ENCODE measurements at places on chromosomes 4 and X. TPM values are rescaled to one million over a fixed set of nuclear protein-coding genes. Genes with fewer than 3 reads are reported as not detected.

DNA sequence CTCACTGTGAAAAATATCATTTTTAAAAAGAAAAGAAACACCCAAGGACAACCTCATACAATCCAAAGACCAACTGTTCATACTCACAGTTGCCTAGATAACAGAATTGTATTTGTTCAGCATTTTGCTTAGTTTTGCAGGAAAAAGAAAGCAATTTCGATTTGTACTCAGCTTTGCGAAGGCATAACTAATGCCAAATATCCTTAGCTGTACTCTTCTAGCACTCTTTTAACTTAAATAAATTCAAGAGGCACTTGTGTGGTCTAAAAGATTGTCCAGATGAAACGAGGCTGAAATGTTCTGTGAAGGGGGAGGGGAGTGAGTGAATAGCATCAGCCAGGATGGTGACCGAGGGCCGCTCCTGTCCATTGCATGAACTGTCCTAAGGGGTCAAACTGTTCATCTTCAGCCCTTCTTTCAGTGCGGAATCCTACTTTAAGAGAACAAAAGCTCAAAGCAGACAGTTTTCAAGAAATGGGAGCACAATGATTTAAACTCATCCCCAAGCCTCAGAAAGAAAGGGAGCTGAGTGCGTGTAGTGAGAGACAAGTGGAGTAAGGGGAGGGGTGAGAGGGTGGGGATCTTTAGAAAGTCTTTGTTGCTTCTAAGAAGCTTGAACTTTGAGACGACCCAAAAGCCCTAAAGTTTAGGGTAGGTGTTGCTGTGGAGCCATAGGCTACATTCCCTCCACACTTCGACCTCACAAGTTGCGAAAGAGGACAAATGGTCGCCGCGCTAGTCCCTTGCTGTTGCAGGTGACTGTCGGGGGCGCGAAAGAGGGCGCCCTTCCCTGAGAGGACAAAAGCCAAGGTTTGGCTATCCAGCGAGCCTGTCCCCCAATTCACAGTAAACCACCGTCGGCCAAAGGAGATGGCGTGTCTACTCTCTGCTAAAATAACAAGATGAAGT is 4.0 kb upstream of the NEUROG2 start:
- DNase-seq: no peak

DNA sequence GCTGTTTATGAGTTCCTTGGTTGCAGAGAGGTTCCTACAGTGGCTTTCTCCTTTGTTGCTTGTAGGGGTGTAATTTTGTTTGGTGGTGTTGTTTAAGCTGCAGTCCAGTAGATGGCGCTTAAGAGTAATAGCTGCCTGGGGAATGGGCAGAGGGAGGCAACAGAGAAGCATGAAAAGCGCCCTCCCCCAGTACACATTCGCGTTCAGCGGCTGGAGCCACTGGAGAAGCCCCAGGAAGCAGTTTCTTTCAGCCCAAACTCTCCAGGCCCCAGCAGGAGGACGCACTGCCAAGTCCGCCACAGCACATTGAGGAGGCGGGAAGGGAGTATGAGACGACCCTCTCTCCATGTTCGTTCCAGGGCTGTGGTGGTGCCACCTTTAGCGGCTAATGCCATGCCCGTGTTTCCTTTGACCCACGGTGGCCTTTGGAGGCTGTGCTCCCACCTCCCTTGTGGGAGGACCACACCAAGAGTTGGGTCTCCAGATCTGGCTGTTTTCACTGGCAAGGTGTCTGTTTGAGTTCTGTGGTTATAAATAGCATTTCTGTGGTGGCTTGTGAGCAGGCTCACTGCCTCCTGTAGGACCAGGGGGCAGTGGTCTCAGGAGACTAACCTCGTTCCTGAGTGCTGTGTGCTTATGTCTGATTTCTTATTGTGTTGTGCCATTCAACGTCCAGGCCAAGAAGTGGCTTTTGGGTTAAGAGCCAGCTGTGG is 252.3 kb downstream of the ARHGAP10 start:
- peak; percentile 29 for DNase-seq

DNA sequence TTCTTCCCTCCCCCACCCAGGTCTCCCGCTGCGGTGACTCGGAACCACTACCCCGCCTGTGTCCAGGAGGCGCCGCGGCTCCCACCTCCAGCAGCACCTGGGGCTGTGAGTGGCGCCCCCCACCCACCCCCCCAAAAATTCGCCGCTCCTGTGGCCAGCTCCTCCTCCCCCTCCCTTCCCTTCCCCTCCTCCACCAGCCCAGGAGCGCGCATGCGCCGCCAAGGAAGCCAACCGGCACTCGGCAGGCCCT is 278 bp downstream of the CLOCK start:
- DNase-seq: no peak

GRCh38 chr4:26782830-26783202 is 77.8 kb upstream of the STIM2 start:
- peak; percentile 51 for DNase-seq

- no peak for DNase-seq
Observed at GRCh38 chr4:168759959-168760527, 250.0 kb downstream of the CBR4 start.

DNA sequence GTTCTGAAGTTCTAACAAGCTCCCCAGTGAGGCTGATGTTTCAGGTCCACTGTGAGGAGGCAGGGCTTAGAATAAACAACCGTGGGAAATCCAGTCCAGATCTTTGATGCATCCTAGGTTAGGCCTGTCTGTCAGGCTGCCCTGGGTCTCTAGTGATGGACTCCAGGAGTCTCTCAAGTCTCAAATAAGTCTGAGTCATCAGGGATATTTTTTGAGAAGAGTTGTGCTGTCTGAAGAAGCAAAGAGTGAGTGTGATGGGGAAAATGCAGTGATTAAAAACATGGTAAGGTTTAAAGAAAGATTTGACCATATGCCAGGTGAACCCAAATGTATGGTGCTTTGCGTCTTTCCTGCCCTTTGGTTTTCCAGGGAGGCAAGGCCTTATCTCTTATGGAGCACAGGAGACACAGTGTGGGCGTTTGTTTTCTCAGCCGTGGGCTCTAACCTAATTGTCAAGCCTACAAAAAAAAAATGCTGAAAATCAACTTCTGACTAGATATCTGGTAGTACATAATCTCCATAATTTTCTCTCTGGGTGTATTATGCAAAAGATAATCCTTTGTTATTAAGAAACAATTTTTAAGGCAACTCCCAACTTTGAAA is 100.7 kb downstream of the PTTG2 start:
- no peak for DNase-seq

- no peak for DNase-seq
Observed at GRCh38 chrX:12304261-12304660, 166.0 kb downstream of the FRMPD4 start.

- DNase-seq: no peak
Observed at GRCh38 chrX:33183361-33183760, 28.0 kb downstream of the DMD start.

DNA sequence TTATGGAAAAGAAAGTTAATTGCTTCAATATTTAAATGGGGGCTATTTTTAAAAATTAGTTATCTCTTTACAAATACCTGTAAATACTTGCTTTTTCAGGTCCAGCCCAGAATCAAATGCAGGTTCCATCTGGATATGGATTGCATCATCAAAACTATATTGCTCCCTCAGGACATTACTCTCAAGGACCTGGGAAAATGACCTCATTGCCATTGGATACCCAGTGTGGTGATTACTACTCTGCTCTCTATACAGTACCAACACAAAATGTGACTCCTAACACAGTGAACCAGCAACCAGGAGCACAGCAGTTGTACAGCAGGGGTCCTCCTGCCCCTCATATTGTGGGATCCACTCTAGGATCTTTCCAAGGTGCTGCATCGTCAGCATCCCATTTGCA is 29.2 kb downstream of the SEC24B start:
- DNase-seq: peak; percentile 58

GRCh38 chr4:40395908-40396793 is 61.0 kb downstream of the CHRNA9 start:
- peak; percentile 75 for DNase-seq

DNA sequence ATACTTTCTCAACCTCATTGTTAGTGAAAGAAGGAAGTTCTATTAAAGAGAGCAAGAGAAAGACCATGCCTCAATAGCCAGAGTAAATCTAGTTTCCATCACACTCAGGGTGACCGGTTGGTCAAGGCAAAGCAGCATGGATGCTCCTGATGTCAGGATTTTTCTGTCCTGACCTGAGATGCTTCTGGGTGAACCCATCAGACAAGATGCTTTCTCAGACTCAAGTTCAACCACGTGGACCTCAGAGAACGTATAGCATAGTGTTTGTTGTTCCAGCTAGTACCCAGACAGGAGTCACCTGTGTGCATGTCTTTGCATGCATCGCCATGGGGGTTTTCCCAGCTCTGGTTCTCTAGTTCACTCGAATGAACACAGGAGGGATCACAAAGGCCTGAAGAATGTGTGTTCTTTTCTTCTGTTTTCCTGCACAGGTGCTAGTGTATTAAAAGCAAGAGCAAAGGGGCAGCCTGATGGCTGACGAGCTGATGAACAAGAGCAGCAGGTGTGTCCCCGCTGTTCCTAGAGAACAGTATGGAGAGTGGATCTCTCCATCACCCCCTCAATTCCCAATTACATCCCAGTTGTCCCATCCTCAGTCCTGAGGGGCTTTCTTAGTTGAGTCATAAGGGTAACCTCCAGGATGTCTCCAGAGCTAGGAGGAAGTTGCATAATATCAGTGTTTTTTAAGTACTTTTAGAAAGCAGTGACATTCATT is 110.5 kb upstream of the ENPP6 start:
- DNase-seq: peak; percentile 99

DNA sequence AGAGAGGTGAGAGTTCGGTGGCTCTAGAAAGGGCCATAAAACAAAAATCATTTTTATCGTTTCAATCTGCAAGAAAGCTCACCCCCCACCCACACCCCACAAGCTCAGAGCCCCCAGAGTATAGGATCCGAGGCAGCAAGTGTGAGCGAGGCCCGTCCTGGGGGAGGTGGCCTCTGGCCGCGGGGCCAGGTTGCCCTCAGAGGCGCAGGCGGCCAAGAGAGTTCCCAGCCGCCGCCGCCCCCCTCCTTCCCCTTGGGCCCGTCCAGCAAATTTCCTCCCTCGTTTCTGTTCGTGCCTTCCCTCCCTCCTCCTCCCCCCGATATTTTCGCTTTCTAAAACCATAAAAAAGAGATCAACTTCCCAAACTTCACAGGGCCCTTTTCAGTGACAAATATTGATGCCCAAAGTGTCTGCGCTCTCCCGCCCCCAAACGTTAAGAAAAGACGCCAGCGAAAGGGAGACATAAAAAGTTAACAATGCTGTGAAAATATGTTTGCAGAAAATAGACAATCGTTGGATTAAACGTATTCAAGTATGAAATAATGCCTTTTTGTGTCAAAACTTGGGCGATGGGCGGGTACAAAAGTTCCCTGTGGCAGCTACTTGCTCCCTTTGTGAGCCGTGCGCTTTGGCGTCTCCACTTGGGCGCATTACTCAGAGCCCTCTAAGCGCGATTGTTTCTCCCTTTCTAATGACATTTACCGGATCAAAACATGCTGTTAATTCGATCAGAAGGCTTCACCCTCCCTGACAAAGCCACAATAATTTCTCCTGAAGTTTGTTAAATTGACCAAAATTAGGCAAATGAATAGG is 1.1 kb upstream of the HELT start:
- DNase-seq: no peak

DNA sequence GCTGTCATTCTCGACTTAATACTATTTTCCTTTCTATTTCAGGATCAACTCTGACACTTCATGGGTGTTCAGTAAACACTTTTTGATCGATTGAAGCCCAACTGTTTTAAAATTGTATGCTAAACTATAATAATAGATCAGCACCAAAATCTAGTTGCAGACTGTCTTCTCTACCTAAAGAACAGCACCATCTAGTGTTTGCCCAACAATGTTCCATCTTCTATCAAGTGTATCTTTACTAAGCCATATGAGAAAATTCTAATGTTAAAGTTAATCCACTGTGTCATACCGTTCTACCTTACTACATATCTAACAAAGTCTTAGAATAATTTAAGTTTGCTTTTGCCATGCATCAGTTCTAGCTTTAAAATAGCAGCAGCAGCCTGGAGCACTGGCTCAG is 113.0 kb upstream of the PRDX4 start:
- peak; percentile 40 for DNase-seq

- peak; percentile 0 for DNase-seq
Observed at GRCh38 chrX:126137899-126138298, 28.2 kb downstream of the DCAF12L2 start.

DNA sequence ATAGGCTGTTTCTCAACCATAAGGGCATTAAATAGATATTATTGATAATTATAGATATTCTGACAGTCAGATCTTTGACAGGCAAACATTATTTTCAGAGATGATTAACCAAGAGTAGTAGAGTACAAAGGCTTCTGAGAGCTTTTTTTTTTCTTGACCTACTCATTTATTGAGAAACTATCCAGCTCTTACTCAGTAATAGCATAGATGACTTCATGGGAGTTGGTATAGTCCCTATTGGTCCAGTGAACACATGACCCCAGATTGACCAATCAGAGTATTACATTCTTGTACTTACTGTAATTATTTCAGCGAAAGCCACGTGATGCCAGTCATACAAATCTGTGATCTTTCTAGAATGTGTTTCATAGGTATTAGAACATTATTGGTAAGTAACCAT is 508.7 kb downstream of the FSTL5 start:
- DNase-seq: peak; percentile 1

- peak; percentile 64 for DNase-seq
Observed at GRCh38 chr4:27692158-27692557, 831.5 kb downstream of the STIM2 start.

- DNase-seq: no peak
Observed at GRCh38 chr4:158201322-158201721, 9.0 kb upstream of the TMEM144 start.

DNA sequence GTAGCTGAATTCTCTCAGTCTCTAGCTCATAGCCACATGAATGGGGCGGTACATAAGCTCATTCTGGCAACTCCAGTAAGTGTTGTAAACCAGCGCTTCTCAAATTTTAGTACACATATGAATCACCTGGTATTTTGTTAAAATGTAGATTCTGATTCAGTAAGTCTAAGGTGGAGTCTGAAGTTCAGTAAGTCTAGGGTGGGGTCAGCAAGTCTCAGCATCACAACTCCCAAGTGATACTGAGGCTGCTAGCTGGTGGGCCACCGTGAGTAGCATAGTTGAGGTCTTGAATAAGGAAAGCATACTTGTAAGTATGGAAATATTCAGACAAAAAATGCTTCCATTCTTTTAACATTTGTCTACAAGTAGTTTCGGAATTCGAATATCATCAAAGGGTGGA is 36.1 kb upstream of the INPP4B start:
- no peak for DNase-seq

GRCh38 chr4:24856586-24856985 is 56.3 kb downstream of the CCDC149 start:
- no peak for DNase-seq

The BEX5 gene
- 1.3 TPM for total RNA-seq

The PRRG1 gene
- 4.5 TPM for total RNA-seq

The ASB9 gene
- not detected for total RNA-seq

The YY2 gene
- total RNA-seq: 0.79 TPM

The CCNA2 gene
- 1.4 TPM for total RNA-seq

Data from bronchial epithelial cell (primary cell).